NCI-H1105 (cell line): ENCODE measurements at places on chromosomes 11 and 22.
A peak's percentile ranks its signal among the peaks of the same experiment; 100 is the strongest.

DNA sequence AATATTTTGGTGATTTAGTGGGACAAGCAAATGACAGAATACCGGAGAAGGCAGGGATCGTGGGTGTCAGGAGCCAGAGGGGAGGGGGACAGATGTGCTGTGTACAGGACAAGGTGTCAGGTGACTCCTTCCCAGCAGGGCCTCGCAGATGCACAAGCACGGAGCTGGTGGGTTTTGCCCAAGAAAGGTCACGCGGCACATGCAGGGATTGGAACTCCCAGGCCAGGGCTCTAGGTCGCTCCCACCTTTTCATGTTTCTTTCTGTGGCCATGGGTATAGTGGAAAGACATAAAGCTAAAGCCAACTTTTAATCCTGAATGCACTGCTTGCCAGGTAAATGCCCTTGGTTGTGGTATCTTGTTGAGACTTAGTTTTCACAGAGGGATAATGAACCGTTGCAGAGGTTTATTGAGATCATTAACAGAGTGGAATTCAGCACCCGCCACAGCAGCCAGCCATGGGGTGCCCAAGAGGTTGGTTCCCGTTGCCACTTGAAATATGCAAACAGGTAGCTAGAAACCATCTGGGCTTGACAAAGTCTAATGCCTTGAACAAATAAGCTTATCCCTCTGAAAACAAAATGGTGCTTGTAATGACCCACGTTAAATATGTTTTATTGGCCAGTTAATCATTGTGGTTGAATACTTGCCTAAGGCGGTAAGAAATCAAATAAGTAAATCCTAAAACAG is 10.1 kb downstream of the C22orf23 start:
- DNase-seq, result no peak

- peak; percentile 41 for DNase-seq
Measured at GRCh38 chr11:27497284-27497866, 9.2 kb downstream of the LIN7C start.

DNA sequence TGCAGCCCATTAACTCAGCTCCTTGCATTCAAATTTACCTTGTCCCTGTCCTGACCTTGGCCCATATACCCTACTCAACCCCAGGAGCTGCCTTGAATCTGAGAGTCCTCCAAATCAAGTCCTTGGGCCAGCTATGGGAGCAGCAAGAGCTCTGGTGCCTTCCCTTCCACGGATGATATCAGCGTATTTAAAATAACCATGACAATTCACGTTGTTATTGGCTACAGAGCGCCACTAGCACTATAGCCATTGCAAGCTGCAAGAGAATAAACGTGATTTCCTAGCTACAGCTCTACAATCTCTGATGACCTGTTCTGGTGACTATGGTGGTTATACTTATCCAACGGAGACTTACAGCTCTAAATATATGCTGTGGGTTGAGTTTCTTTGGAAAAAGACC is 357.8 kb downstream of the LARGE1 start:
- DNase-seq, result no peak

DNA sequence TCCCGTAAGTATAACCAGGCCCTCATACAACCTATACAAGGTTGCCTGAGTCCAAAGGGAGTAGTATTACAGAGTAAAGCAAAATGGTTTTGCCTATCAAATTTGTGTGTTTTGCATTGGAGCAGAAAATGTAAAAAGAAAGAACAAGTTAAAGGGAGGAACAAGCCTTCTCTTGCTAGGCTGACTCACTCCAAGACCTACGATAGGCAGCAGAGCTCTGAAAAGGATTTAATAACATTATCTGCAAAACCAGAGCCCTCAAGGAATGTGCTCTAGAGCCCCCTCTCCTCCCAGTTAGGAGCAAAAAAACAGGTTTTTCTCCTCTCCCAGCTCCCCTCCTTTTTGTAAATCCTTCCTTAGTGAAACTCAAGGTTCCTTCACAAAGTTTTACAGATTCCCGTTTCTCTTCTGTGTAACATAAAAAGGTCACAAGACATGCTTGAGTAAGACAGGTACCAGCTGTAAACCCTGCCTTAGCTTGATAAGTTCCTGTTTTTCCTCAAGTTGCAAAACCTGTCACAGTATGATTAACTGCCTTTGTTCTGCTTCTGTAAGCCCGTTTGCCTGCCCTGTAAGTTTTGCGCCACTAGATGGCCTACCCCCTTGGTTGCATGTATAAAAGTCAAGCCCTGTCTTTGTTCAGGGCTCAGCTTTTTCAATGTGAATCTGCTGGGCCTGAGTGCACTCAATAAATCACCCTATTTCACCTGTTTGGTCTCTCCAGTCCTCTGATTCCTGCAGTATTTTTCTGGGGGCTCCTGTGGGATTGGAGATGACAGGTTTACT is 498.2 kb downstream of the KCNA4 start:
- DNase-seq, result no peak

DNA sequence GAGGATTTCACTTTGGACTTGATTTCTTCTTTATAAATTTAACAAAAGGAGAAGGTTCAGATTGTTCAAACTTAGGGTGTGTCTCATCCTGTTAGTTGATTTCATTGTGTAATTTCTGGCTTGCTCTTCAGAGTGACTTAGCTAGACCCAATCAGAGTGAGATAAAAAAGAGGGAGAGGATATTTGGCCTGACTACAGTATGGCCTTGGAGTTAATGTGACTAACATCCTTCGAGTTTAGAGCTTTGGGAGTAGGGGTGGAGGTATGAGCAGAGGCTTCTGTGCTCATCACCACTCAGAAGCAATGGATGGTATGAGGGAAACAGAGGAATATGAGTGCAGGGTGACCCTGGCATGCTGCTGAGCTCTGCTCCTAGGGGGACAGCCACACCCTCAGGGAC is 114.2 kb downstream of the ME3 start:
- DNase-seq, result no peak
